ENCODE measurements at places on chromosomes 12 and 14.

DNA sequence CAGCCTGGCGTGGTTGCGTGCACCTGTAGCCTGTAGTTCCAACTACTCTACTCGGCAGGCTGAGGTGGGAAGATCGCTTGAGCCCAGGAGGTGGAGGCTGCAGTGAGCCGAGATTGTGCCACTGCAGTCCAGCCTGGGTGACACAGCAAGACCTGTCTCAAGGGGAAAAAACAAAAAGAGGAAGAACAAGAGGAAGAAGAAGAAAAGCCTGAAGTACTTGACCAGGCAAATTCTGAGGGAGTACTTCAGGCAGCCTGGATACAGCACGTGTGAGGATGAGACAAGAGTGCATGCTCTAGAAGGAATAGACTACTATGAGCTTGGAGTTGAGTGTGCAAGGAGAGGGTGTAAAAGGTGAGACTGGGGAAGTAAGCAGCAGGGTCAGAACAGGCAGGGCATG, 1.8 kb downstream of the GDF3 start:
- no peak for DNase-seq

GRCh38 chr14:53209370-53209769, 56.2 kb upstream of the DDHD1 start:
- DNase-seq, result no peak

DNA sequence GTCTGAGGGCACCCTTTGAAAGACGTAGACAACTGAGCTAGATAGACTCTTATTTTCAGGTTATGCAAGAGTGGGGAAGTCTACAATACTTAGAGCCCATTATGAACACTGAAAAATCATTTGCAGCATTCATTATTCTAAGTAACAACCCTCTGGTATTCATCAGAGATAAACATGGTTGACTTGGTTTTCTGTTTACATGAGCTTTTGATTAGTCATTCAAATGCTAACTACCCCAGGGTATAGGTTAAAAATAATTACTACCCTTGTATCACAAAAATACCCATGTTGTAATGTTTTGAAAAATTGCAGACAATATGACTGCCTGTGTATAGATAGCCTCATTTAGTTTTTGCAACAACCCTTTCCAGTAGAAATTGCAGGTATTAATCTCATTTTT, 78.5 kb downstream of the PPFIBP1 start:
- DNase-seq, result no peak

DNA sequence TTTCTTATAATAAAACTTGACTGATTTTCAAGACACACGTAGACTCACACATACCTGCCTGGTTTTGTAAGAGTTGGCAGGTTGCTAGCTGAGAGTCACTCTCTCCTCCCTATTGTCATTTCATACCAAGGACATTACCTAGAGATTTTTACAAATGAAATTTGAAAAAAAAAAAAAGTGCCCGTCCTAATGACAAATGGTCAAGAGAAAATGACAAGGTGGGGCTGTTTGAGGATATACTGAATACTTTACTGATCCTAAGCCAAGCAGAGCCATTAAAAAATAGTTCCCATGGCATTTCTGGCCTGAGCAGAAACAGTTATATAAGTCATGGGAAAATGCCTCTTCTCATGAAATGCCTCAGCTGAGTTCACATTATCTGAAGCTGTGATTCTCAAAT, 150.2 kb downstream of the DYRK2 start:
- DNase-seq, result no peak

DNA sequence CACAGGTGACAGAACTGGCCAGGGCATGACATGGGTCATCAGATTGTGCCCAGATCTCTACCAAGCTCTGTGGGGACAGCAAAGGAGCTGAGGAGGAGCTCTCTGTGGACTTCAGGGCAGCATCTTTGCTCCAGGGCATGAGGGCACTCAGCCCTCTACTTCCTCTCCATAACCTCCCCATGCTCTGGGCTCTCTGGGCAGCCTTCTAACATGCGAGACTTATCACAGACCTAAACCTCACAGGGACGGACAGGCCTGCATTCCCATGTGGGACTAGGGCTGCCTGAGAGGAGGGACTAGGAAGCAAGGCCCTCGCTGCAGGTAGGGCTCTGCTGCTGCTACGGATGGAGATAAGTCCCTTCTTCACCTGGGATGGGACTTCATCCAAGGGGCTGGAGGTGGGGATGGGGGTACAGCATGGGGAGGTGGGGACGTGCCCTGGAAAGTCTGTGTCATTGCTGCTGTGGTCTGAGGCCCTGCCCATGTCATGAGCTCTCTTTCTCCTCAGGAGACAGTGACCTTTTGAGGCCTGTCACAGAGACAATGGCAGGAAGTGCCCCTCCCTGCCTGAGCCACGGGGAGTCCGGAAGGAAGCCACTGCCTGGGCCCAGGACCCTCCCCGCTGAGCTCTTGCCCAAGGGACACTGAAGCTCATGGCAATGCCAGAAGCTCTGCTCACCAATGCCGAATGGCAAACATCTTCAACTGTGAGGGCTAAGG, 44.1 kb downstream of the PITPNM2 start:
- DNase-seq, result no peak

DNA sequence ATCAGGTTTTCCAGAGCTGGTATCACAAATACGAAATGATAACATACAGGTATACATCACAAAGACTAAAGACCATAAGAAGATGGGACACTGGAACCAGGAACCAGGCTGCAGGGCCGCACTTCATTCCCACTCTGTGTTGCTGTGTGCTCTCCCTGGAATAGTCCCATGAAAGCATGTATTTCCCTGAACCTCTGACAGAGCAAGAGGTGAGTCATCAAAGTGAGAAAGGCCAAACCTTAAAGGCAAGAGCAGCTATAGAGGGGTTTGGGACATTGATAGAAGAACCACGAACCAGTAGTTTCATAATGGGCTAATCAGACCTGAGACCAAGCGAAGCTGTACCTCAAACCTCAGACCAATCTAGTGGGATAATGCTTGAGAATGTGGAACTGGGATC, 283.0 kb upstream of the PRKD1 start:
- DNase-seq, result no peak

- DNase-seq, result no peak
Measured at GRCh38 chr12:8960176-8960575, 10.7 kb upstream of the M6PR start.

GRCh38 chr14:77406086-77406485, 17.2 kb downstream of the NOXRED1 start:
- DNase-seq, result no peak

GRCh38 chr12:52312086-52312485, 9.1 kb downstream of the KRT83 start:
- no peak for DNase-seq

- DNase-seq, result no peak
Measured at GRCh38 chr12:31406345-31406744, 80.4 kb upstream of the SINHCAF start.

GRCh38 chr12:132329720-132330548, 545 bp upstream of the GALNT9 start:
- DNase-seq, result no peak

GRCh38 chr14:20434701-20435581, 1.0 kb downstream of the KLHL33 start:
- DNase-seq, result no peak

DNA sequence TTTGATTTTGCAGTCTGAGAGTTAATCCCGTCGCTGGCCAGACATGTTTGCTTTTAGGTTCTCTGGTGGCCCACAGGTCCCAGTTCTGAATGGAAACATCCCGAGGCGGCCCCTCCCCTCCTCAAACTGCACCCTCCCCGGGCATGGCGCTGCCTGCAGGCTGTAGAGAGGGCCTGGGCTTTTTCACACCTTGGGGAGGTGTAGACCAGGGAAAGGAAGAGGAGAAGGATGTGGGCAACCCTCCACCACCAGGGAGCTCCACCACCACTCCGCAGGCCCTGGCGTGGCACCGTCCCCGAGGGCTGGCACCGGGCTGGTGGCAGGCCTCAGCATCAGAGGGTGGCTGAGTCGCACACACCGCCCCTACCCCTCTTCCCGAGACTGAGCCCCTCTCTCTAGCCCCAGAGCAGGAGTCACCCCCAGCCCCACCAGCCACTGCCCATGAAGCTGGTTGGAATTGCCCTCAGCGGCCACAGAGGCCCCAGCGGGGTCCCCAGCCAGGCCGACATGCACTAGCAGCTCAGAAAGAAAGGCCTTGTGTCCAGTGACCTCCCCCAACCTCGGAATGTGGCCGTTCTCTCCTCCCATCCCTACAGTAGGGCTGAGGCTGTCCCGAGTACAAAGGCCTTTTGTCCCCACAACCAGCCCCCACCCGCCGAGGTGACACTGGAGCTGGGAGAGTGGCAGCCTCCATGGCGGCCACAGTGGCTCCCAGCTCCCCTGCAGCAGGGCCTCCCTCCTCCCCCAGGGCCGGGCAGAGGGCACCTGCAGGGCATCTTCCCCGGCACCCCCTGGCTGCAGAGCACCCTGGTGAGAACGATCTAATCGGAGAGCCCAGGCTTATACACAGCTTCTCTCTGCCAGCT, 23.5 kb upstream of the INF2 start:
- no peak for DNase-seq

DNA sequence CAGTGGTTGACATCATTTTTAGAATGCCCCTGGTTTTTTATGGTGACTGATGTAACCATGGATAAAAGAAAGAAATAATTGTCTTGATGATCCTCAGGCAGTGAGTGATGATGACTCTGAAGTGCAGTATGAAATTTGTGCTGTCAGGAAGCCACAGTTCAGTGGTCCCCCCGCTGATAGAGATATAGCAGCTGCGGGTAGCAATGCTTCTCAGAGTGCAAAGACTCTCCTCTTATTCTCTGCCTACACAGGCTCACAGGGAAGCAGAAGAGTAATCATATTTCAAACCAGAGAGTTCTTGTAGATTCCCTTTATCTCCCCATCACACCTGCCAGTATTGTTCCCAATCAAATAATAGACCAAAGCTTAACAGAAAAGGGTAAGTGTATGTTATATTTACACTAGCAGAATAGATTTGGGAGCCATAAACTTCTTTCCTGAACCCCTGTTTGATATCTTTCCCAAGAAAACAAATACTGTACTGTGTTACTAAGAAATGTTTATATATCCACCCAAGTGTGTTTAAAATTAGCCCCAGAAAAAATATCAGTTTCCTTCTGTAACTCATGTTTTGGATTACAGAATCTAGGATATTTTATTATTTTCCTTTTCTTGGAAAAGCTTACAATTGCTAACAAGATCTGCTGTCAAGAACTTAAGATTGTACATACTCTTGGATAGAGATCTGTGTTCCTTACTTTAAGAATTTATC, 1817.4 kb upstream of the FLRT2 start:
- DNase-seq, result no peak

GRCh38 chr12:128930606-128931005, 77.3 kb downstream of the GLT1D1 start:
- DNase-seq, result no peak

GRCh38 chr14:39768589-39768988, 336.4 kb upstream of the FBXO33 start:
- no peak for DNase-seq

DNA sequence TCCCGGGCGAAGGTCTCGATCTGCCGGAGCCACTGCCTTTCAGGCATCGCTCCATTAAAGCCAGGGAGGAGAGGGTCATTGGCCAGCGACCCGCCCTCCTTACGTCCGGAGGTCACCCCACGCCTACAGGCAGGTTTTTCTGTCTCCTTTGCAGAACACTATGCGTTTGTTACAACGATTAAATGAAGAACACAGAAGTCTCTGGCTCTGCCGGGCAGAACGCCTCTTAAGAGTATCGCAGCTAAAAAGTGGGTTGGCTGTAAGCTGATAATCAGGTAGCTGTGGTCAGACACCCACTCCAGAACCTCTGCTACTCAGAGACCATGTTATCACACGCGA, 15.0 kb downstream of the OTX2 start:
- DNase-seq, result no peak

DNA sequence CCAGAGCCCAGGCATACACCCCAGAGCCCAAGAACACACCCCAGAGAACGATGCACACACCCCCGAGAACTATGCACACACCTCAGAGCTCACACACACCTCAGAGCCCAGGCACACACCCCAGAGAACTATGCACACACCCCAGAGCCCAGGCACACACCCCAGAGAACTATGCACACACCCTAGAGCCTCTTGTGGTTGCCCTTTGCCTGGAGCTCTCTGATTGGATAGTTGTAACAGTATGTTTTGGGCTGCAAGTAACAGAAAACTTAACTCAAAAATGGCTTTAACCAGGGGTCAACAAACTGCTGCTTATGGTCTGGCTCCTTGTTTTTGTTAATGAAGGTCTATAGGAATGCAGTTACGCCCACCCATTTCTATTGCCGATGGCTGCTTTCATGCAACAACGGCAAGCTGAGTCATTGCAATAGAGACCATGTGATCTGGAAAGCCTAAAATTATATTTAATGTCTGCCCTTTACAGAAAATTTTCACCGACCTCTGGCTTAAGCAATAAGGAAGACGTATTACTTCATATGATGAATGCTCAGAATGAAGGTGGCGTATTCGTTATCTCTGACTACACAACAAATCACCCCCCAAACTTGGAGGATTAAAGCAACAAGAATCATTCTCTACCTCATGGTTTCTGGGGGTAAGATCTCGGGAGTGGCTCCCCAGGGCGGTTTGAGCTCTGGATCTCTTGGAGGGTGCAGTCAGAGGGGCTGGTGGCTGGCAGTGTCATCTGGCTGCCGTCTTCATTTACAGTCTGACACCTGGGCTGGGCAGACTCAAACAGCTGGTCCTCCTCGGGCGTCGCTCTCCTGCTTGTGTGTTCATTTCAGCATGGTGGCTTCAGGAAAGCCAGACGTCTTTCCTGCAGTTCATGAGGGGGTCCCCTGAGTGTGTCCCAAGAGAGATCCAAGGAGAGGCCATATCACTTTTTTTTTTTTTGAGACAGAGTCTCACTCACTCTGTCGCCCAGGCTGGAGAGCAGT, 66.3 kb upstream of the NCOR2 start:
- DNase-seq, result no peak

GRCh38 chr14:104478656-104479055, 100.9 kb upstream of the C14orf180 start:
- no peak for DNase-seq

GRCh38 chr14:40312296-40312695, 880.1 kb upstream of the FBXO33 start:
- DNase-seq, result no peak

DNA sequence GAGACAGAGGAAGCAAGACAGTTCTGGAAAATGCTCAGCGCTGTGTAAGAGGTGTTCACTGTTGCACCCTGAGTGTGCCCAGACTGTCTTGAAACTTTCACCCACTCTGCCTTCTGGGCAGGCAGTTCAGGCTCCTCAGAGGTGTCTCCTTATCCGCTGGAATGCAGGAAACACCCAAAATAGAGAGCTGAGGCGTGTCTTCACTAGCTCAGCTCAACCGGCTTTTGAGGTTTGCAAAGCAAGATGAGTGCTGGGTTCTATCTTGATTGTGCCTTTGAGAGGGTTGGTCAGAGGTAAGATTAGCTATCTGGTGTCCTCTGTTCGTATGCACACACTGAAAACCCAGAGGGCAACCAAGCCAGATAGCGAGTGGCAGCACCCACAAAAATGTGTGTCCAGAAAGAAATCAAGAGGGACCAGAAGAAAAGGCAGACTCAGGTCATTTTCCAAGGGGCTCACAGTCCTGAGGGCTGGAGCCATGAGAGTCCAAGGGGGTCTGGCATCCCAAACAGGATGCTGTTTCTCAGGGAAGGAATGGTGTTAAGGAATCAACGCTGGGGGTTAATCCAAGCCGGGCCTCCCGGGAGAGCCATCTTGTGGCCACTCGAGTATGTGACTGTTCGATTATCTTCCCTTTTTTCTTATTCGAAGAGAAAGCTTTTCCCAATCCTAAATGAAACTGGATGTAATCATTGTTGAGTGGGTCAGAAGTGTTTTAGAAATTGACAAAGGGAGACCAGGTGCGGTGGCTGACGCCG, 47.1 kb downstream of the TBX3 start:
- DNase-seq, result no peak

GRCh38 chr14:96729889-96730288, 67.3 kb upstream of the VRK1 start:
- DNase-seq, result no peak

- DNase-seq, result no peak
Measured at GRCh38 chr14:72256055-72256454, 323.8 kb downstream of the RGS6 start.

GRCh38 chr12:56922031-56922430, 12.2 kb downstream of the SDR9C7 start:
- DNase-seq, result no peak

Data from skeletal muscle cell (primary cell).